ENCODE measurements at places on chromosomes 12 and 14.

DNA sequence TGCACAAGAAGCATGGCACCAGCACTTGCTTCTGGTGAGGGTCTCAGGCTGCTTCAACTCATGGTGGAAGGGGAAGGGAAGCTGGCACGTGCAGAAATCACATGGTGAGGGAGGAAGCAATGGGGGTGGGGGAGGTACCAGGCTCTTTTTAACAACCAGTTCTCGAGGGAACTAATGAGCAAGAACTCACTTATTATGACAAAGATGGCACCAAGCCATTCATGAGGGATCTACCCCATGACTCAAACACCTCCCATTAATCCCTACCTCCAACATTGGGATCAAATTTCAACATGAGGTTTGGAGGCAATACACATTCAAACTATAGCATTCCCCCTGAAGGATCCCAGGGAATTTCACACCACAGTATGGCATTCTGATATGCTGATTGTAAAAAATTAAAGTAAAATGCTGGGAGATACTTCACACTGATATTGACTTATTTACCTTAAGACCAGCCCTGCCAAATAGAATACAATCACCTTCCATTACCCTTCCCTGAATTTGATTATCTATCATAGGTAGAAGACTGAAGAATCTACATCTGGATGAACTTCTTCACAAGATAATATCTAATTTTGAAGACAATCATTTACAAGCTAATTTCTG is 201.7 kb upstream of the PLXNC1 start:
- DNase-seq, result no peak

DNA sequence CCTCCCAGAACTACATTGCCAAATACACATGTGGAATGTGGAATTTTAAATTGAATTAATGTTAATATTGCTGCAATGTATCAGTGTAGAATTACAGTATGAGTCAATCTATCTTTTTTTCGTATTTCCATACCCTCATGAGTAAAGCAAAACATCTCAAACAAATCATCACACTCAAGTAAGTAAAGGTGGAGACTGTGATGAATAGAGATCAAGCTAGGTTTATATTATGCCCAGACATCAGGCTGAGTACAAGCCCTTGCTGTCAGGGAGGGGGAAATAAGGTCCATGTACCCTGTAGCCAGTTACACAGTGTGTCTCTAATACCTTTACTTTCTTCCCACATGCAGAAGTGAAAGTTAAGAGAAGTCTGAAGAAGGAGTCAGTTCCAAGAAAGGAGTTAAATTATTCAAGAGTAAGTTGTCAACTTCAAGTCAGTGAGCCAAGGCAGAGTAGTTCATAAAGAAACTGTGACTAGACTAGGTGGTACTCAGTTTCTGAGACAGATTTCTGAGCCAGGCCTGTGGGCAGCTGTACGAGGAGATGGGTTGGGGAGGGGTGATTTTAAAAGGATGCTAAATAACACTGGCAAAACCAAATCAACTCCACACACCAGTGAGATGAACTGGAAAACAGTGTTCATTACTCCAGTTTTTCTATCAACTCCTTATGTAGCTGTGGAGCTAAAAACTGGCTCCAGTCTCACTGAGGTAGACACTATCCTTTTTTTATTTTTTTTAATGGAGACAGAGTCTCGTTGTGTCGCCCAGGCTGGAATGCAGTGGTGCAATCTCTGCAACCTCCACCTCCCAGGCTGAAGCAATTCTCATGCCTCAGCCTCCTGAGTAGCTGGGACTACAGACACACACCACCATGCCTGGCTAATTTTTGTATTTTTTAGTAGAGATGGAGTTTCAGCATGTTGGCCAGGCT is 23.8 kb upstream of the STK38L start:
- DNase-seq, result no peak

DNA sequence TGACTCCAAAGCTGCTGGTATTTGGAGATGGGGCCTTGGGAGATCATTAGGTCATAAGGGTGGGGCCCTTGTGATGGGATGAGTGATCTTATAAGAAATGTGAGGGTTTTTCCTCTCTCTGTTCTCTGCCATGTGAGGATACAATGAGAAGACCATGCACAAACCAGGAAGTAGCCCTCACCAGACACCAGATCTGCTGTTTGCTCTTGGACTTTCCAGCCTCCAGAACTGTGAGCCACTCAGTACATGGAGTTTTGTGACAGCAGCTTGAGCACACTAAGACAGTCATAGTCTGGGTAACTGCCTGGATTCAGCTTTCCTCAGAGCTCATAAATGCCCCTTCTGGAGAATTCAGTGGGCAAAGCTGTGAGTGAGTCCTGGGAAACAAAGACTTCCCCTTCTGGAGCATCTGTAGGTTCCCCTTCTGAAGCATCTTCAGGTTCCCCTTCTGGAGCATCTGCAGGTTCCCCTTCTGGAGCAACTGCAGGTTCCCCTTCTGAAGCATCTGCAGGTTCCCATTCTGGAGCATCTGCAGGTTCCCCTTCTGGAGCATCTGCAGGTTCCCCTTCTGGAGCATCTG is 11.0 kb upstream of the PPP4R3A start:
- DNase-seq, result no peak

DNA sequence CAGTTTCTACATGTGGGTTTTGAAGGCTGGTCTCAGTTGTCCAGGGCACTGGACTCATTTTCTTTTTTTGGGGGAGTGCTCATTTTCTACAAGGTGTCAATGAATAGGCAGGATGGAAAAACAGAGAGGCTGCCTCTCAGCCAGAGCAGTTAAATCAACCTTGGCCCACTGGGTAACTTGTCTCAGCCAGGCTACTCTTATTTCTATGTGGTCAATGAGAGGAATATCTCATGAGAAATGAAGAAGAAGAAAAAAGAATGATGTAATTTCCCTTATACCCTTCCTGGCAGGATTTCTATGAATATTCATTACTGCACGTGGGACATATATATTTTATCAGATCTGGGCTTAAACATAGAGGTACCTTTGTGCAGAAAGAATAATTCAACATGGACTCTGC is 155.2 kb upstream of the E2F7 start:
- DNase-seq, result no peak

- no peak for DNase-seq
These were observed 116.2 kb upstream of the MAP1LC3B2 start for GRCh38 chr12:116442946-116443345.

- peak; percentile 8 for DNase-seq
These were observed 238.5 kb downstream of the GPHN start for GRCh38 chr14:66746316-66747006.

DNA sequence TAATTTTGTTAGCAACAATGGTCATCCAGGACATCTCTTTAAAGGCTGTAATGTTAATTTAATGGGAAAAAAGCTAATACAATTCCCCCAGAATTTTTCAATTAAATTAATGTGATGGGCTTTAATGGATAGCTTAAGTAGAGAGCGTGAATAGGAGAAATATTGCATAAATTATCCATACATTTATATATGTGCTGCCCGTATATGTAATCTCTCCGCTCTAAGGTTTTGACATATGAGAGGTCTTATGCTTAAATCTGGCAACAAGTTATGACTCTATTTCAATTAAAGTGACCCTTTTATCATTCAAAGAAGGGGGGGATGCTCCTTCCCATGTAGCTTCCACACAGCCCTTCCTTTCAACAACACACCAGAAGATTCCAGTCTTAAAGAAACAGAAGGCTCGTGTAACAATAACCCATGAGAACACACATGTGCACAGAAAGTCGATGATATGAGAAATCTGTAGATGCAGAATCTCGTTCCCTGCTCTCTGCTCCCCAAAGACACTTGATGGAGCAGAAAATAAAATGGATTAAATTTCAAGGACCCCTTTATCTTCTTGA is 24.0 kb downstream of the MAP1LC3B2 start:
- no peak for DNase-seq

DNA sequence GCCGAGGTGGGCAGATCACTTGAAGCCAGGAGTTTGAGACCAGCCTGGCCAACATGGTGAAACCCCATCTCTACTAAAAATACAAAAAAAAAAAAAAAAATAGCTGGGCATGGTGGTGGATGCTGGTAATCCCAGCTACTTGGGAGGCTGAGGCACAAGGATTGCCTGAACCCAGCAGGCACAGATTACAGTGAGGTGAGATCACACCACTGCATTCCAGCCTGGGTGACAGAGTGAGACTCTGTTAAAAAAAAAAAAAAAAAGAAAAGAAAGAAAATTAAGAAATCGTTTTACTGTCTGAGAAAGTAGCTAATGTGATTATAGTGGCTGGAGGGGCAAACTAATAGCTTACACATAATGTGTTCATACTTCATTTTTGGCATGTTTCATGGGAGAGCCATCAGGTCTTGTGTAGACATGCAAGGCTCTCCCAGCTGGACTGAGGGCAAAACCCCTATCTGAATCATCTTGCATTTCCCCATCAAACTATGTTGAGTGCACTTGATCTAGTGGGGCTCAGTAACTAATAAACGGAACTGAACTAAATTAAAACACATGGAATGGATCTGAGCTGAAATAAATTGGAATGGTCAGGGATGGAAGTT is 16.2 kb downstream of the KIF21A start:
- DNase-seq, result no peak

DNA sequence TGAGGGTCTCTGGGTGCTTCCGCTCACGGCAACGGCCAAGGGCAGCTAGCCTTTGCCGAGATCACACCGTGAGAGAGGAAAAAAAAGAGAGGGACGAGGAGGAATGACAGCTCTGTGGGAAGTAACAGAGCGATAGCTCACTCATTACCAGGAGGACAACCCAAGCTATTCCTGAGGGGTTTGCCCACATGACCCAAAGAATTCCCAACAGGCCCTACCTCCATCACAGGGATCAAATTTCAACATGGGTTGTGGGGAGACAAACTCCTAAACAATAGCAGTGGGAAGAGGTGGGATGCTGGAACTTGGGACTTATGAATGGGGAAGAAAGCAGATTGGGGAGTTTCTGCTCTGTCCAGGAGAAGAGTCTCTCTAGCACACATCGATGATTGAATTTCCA is 180.6 kb downstream of the LRRK2 start:
- DNase-seq, result no peak

DNA sequence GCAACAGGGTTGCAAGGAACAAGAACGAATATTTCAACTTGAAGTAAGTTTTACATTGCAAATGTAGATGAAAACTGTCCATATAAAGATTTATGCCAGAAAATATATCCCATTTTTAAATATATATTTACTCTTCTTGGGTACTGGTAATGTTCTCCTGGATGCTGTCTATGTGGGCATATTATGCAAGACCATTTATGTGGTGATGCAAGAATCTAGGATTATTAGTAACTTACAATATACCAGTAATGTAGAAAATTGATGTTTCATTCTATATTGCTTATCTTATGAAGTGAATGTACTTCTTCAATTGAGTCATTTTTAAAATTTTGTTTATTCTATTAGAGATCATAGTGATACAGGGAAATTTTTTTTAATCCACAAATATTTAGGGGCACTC is 25.1 kb downstream of the FGFR1OP2 start:
- no peak for DNase-seq

- DNase-seq, result peak; percentile 12
These were observed 39.9 kb downstream of the ATL1 start for GRCh38 chr14:50599700-50600444.

DNA sequence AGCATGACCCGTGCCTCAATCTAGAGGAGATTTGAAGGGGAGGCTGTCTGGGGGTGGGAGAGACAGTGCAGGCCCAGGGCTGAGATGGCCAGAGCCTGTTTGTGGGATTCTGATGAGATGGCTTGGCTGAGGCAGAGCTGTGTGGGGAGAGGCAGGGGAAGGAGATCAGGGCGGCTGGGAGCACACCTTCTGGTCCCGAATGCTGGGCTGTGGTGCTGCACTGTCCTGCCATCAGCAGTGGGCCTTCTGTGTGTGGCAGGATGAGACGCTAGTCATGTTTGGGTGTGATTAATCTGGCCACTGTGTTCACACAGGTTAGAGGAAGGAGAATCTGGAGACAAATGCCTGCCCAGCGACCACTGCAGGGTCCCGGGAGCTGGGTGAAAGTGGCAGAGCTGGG is 300.9 kb downstream of the CACNA1C start:
- DNase-seq, result no peak

- no peak for DNase-seq
These were observed at the start of gene TTC9 for GRCh38 chr14:70641548-70642302. Gene TTC9, plus strand, starts transcription at chr14:70641916. Its CDS starts 214 bp downstream, at chr14:70642130.

DNA sequence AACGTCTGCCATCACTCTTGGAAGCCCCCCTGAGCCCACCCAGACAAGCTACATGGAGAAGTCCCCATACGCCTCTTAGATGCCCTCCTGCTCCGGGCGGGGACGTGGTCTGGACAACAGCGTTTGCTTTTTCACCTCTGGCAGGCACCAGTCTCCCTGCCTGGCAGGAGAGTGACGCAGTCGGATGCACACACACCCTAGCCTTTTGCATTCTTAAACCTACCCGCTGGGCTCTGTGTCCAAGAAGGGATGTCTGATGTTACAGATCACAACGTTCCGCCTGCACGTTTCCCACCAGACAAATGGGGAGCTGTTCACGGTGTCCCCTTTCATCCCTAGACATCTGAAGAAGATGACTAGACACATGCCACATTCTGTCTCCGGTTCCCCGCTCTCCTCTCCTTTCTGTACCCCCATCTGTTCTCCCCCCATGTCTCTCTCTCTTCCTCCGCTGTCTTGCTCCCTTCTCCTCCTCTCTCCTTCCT is 100.2 kb downstream of the RIMBP2 start:
- DNase-seq, result no peak

- no peak for DNase-seq
These were observed 8.5 kb downstream of the KLHL33 start for GRCh38 chr14:20427231-20428009.

- DNase-seq, result no peak
These were observed 34.0 kb downstream of the CIT start for GRCh38 chr12:119843100-119843499.

GRCh38 chr12:11877102-11877826 is 193.5 kb upstream of the BCL2L14 start:
- no peak for DNase-seq

DNA sequence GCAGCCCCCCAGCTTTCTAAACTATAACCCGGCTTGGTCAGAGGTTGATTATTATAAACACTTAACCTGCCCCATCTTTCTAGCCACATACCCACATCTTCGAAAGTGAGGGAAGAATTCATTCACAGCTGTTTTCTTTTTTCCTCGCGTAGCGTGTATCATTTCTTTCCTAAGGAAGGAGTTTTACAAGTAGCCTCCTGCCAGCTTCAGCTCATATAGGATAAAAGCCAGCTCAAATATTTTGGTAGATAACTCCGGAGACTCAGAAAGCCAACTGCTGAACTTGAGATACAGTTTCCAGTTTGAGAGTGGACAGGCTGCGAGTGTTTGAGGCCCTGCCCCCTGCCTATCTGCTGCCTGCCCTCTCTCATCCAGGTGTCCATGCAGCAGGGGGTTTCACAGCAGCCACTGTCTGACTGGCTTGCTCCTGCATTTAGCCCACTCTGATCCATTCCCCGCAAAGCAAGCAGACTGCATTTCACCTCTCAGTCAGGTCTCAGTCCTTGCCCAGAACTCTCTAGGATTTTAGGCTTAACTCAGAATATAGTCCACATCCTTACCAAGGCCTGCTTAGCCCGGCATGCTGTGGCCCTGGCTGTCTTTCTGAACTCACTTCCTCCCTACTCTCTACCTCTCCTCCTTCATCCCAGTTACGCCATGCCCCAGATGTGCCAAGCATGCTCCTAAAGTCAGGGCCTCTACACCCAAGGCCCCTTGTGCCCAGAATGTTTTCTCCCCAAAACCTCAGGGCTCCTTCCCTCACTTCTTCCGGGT is 46.9 kb downstream of the EVL start:
- no peak for DNase-seq

GRCh38 chr12:68434391-68435298 is 102.5 kb upstream of the MDM1 start:
- no peak for DNase-seq

All from activated CD4-positive, alpha-beta T cell treated with anti-CD3 and anti-CD28 coated beads, Interleukin-2, amount 10 ng/mL, durations not matched to agents 7 days and 5 days (primary cell).